ENCODE measurements at places on chromosomes 16 and 17.

DNA sequence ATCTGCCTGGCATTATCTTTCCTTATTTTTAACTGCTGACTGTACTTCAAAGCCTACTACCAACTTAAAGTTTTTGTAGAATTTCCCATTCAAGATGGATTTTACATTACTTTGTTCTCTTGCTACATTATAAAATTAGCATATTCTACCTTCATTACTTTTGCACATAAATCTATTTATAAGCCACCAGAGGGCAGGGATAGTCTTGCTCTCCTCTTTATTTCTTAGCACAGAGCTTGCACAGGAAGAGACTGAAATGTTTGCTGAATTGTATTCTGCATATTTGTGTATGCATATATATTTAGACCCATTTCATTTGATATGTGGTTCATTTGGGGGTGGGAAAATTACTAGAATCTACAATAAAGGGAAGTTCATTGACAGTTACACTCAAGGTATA is 108.0 kb downstream of the SKAP1 start:
- DNase-seq: no peak

GRCh38 chr17:5410594-5411272 is 8.7 kb downstream of the NUP88 start:
- DNase-seq: no peak

GRCh38 chr17:52751051-52751450 is 592.5 kb upstream of the CA10 start:
- DNase-seq: no peak

- no peak for DNase-seq
Measured at GRCh38 chr16:4089251-4089810, 26.9 kb downstream of the ADCY9 start.

GRCh38 chr17:48622857-48623256 is 3.3 kb downstream of the HOXB9 start:
- no peak for DNase-seq

DNA sequence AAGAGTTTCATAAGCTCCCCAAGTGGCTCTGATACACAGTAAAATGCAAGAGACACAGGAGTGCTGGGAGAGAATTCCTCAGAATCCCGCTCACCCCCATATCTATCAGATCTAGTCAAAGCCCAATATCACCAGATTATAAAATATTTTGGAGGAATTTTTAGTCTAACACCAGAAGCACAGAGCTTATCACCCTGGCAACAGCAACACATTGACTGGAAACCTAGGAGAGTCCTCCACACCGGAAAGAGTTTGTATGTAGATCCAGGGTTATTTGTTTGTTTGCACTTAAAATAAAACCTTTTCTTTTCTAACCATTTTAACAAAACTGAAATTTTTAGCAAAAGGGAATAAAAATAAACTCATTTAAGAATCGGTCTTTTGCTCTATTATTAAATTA is 7.2 kb downstream of the SOX9 start:
- no peak for DNase-seq

GRCh38 chr16:70526403-70526802 is 2.8 kb downstream of the SF3B3 start:
- DNase-seq: no peak

DNA sequence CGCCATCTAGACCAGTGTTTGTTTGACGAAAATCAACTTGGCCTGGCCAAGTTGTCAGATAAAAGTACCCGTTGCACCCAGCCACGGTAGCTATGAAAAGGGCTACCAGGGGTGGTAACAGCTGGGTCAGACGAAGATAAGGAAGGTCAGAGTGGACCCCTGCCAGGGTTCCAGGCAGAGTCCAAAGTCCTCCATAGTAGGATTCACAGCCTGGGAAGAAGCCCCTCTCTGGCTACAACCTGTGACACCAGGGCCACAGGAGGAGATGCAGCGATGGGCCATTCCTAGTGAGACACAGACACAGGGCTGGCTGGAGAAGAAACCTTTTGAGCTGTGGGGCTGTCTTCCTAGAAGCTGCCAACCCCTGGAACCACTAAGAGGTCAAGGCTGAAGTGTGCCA is 39.3 kb downstream of the MEAK7 start:
- no peak for DNase-seq

GRCh38 chr16:88382491-88383400 is at the start of gene ZNF469:
Gene ZNF469 (plus strand): TSS chr16:88382959. CDS start chr16:88427471, 44,512 bp downstream.
- no peak for DNase-seq

- no peak for DNase-seq
Measured at GRCh38 chr16:4522051-4522581, 16.5 kb downstream of the CDIP1 start.

DNA sequence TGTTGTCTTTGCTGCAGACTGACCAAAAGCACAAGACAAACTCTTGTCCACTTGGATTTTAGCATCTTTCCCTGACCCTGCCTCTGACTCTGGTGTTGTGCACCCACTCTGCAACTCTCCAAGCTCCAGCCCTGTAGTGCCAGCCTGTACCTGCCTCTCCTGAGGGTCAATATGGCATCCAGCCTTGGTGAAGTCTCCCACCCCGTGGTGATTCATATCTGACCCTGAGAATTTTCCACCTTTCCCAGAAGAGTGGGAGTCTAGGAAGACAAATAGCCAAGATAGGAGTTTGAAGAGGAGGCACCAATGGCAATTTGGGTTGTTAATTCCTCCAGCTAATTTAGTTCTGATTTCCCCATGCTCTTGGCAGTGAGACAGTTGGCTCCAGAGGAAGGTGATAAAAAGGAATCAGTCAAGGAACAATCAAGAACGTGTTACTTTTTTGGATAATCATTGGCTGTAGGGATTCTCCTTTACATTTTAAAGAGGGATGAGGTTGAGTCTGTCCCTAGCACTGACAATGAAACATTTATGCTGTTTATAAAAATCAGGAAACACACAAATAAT is 416.0 kb downstream of the MAF start:
- DNase-seq: no peak

- DNase-seq: no peak
Measured at GRCh38 chr17:80724775-80725266, 180.2 kb downstream of the RPTOR start.

Data from stimulated activated naive CD4-positive, alpha-beta T cell (primary cell).